ENCODE measurements at places on chromosomes 16 and 17.

GRCh38 chr17:76432004-76432403 lies 20.9 kb downstream of the UBE2O start:
- DNase-seq = no peak

DNA sequence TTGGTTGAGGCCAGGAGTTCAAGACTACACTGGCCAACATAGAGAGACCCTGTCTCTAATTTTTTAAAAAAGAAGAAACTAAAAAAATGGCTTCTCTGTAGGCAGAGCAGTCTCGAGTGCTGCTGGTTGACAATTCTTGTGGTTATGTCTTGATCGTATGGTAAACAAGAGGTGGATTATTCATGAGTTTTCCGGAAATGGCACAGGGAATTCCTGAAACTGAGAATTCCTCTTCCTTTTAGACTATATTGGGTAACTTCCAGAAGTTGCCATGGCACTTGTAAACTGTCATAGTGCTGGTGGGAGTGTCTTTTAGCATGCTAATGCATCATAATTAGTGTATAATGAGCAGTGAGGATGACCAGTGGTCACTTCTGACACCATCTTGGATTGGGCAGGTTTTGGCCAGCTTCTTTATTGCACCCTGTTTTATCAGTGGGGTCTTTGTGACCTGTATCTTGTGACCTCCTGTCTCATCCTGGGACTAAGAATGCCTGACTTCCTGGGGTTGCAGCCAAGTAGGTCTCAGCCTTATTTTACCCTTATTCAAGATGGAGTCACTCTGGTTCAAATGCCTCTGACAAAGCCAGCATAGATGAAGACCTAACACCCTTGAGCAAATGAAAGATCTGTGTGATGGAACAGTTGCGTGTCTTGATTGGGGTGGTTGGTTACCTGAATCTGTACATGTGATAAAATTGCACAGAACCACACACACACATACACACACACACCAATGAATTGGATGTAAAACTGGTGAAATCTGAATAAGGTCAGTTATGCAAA lies 30.2 kb downstream of the BMERB1 start:
- no peak for DNase-seq

DNA sequence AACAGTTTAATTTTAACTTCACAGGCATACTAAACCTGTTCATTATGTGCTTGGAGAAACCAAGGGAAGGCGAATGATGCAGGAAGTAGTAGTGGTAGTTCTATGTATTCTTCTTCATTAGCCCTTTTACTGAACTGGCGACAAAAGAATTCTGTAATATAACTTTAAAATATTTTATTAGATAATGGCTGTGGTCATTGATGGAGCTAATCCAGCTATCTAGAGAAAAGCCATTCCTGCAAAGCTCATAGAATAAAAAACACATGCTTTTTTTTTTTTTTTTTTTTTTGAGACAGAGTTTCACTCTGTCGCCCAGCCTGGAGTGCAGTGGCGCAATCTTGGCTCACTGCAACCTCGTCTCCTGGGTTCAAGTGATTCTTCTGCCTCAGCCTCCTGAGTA lies 23.5 kb downstream of the TANC2 start:
- DNase-seq = no peak

- DNase-seq = no peak
Measured at GRCh38 chr16:47644661-47645060, 183.5 kb downstream of the PHKB start.

DNA sequence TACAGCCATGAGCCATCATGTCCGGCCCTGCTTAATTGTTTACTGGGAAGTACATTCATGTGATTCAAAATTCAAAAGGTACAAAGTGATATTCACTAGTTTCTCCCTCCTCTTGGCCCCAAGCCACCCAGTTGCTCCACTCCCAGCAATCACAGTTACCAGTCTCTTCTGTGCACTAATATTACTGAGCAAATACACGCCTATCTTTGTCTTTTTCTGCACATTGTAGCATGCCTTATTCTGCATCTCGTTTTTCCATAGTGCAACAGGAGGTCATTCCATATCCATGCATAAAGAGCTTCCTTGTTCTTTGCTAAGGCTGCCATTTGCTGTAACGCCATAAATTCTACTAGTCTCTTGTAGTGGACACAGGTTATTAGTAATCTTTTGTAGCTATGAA lies 2.2 kb upstream of the ALOX15 start:
- no peak for DNase-seq

- peak; percentile 67 for DNase-seq
Measured at GRCh38 chr17:46984341-46984740, 5.3 kb upstream of the RPRML start.

- no peak for DNase-seq
Measured at GRCh38 chr17:39200957-39201510, 951 bp downstream of the RPL19 start.

DNA sequence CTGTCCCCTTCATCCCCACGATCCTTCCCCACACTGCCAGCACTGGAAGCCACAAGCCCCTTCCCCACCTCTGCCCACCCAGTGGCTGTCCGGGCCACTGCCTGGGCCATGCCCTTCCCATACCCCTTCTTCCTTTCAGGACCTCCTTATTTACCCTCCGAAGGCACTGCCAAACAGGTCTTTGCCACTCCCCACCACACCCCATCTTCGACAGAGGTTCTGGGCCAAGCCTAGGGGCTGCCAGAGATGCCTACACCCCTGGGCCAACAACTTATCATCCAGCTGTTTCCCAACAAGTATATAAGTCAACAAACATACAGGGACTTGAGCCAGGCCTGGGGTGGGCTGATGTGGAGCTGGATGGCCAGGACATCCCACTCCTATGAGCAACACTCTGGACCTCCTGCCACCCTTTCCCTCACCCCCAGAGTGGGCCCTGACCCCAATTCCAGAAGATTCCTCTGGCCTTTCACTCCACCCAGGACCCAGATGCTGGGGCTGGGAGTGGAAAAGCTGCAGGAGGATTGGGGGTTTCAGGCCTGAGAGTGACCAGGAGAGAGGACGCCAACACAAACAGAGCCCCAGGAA lies 1.5 kb upstream of the PPP1R1B start:
- no peak for DNase-seq

DNA sequence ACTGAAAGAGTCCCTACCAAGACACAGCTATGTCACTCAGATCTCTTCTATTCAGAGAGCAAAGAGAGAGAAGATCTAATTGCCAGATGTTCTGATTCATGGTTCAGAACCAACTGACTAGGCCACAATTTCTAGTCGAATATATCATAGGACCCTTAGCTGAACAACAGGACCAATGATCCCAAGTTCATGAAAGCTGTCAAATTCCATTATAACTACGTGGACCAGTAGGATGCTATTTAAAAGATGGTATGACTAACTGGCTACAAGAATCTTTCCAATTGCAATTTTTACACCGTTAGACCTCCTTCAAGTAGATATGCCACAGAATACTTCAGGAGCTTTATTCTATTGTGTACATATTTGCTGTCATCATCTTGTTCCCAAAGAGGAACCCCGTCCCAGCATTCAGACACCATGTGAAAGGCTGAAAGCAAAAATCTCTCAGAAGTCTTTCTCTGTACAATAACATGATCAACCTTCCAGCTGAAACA lies 26.0 kb downstream of the DCUN1D3 start:
- DNase-seq = no peak

DNA sequence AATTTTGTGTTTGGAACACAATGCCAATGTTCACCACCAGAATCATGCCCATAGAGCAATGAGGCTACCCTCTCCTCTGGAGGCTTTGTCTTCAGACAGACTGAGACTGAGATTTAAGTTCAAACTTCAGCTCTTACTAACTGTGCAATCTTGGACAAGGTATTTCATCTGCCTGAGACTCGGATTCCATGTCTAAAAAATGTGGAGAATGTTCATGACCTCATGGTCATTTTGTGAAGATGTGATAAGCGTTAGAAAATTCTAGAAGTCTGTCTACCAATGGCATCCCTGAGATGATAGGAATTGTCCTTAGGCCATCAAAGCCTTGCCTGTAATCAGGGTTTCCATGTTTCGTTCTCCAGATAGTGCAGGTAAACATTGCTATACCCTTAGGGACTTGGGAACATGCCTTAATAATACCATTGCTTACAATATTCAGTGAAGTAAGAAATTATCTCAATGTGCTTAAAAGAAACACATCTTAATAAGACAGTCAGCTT lies 388.2 kb upstream of the MAF start:
- no peak for DNase-seq

- no peak for DNase-seq
Measured at GRCh38 chr17:31806921-31807320, 52.1 kb downstream of the COPRS start.

- DNase-seq = no peak
Measured at GRCh38 chr17:28946239-28946638, 5.1 kb downstream of the PHF12 start.

GRCh38 chr17:78346605-78347250 lies 13.1 kb downstream of the SOCS3 start:
- DNase-seq = no peak

DNA sequence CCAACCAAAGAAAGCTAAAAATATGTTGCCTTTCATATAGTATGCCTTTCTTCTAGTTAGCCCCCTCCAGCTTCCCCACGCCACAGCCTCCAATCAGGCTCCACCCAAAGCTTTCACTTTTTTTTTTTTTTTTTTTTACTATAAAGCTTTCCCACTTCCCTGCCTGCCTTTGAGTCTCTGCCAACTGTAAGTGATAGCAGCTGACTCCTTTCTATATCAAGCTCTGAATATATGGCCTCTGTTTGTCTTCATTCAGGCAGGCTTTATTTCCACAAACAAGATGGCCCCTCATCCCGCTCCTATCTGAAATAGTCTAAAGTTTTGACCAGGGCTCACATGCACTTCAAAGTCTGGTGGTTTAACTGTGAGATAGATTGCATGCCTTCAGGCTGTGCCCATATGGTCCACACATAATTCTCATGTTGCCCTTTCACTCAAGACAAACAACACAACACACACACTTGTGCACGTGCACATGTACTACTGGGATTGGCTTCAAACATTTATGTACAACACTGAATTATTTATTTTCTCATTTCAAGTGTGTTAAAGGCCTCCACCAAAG lies 39.8 kb upstream of the DYNLRB2 start:
- no peak for DNase-seq

DNA sequence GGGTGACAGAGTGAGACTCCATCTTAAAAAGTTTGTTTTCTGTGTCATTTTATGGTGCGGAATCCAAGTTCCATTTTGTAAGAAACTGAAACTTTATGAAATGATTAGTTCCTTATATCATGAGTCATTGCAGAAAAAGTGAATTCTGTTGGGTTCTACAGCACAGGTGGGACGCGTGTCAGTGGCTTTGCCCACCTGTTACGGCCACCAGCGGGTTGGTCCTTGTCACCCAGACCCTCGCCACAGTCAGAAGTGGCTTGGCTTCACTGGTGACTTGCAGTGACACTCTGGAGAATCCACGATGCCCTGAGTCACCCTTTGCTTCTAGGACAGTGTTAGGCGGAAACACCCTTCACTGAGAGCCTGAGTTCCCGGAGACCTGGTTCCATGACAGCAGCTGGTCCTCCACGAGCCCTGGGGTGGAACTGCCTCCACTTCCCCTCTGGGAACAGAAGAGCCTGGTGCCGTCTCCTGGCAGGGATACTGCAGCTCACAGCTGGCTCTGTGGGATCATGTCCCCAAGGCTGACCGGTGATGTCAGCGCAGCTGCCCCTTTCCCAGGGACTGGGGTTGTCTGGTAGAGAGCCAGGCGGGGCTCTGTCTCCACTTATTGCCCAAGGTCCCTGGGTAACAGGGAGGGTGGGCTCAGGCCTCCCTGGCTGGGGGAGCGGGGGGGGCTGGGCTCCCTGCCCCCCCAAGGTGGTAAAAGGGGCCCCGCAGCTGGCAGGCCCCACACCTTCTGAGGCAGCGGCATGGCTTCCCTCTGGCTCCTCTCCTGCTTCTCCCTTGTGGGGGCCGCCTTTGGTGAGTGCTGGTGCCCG lies at the start of gene CTRB1:
Gene CTRB1 (plus strand): TSS at position 733 of the 821 bp plus-strand sequence. CDS start 20 bp downstream, at position 753.
- DNase-seq = no peak

DNA sequence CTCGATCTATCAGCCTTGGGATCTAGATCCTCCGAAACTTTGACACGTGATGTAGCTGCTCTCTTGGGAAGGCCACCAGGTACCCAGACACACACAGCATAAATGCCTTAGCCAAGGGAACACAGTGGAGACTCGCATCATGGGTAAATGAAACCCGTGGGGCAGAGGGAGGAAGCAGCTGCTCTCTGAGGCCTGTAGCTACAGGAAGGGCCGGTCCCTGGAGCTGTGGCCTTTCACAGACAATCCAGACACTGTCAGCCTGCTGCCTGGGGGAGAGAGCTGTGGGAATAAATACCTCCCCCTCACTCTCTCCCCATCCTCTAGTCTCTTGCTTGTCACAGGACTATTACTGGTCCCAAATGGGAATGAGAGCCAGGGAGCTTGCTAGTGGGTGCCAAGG lies 351.2 kb downstream of the UTP18 start:
- no peak for DNase-seq

- DNase-seq = no peak
Measured at GRCh38 chr17:60102632-60103096, 23.9 kb upstream of the HEATR6 start.

DNA sequence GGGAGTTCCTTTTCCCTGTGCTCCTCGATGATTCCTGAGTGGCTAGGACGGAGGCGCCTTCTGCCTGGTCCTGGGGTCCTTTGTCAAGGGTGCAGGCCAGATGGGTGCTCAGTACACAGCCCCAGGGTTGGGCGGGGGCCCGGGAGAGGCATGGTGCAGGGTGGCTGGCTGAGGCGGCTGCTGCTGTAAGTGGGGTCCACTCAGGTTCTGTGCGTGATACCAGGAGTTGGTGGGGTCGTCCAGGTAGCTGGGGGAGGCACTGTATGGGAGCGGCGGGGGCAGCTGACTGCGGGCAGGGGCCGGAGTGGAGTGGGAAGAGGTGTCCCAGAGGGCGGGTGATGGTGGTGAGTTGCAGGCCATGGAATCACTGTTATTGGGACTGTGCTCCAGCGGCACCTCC lies 3.6 kb downstream of the DLX3 start:
- no peak for DNase-seq

DNA sequence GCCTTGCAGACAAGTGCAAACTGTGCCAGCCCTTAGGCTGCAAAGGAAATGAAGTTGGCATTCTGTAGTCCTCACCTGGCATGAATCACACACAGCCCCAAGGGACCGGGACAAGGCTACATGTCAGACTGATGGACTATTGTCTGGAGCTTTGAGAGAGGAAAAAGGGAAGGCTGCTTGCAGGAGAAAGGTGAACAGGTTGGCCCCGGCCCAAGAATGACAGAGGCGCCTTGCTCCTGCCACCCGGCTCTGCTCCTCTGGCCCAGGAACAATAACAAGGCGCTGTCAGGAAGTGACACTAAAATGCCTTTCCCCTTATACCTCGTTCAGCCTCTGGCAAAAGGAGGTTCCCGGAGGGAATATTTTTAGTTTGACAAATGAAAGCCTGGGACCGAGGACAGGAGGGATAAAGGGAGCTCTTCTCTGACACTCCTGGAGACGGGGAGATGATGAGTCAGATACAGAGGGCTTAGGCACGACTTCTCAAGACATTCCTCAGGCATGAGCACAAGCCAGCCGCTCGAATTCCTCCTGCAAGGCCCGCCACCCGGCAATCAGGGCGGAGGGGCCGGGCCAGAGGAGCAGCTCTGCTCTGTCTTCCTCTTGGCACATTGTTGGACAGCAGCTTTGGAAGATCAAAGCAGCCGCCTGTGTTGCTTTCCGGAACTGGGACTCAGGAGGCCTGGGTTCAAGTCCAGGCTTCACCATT lies 105.8 kb downstream of the NOG start:
- peak; percentile 12 for DNase-seq

Measured in NCI-H82 (cell line).